Right lobe of liver (tissue), 6 donors: ENCODE measurements at places on chromosomes 2 and 18. TPM values are rescaled to one million over a fixed set of nuclear protein-coding genes. Genes with fewer than 3 reads are reported as not detected.

CTAGE1 gene
- not detected for total RNA-seq

MYO7B gene
- total RNA-seq = 2.7 TPM

DNA sequence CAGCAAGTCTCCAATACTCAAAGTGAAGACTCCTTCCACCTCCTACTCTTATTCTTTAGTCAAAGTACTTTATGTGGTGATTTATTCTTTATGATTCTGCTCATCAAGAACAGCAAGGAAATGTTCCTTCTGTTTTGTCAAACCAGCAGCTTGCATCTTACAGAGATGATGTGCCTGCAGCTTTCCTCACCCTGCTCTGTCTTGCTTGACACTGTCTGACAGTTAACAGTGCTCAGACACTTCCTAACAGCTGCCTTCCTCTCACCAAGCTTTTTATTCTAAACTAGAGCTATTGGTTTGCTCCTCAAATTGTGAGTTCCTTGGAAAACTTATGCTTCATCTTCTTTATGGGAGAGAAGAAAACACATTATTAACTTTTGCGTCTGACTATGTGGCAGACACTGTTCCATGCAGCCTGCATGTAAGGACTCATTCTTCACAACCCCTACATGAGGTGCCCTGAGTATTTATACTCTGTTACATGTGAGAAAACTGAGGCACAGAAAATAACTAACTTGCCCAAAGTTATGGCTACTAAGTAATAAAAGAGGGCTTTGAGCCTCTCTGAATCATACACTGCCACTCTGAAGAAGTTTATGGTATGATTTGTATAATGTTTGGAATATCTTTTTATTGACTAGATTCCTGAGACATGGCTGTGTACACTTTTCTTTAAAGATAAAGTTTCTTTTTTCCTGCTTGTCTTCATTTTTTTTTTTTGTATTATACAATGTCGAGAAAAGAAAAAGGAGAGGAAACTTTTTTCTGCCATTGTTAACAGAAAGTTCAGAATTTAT, 723.3 kb upstream of the DDX18 start:
- no peak for DNase-seq
- H3K27me3 ChIP-seq = no peaks in the 10 kb centered on the region
- H3K4me1 ChIP-seq = no peaks in the 10 kb centered on the region
- H3K36me3 ChIP-seq = no peaks in the 10 kb centered on the region

DNA sequence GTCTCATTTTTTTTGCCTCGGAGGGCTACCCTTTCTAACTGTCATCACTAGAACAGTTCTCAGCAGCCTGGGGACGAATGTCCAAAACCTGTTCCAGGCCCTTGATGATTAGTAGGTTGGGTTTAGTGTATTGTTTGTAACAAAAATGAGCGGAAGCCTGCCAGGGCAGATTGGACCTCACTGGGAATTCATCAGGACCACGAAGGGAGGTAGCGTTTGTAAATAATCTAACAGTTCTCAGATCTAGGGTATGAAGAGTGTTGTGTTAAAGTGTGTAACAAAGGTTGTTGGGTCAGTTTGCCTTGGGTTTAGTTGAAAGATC, 799 bp downstream of the CEP68 start:
- peaks cover 7% of the 10 kb centered on the region for H3K4me1 ChIP-seq
- DNase-seq = no peak

DNA sequence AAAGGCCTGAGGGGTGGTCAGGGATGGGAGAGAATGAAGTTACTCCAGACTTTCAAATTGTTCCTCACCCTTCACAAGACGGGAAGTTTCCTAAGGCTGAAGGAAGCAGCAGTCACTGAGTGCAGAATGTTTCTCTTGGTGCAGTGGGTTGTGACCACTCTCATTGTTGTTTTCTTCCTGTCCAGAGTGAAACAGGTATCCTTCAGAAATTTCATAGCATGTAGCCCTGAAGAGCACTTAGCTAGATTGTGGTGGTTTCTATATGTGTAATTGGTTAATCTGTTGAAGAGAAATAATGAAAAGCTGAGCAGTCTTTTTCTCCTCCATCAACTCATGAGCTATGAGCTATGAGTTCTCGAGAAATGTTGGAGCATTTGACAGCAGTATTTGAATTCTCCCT, 96.8 kb downstream of the GPD2 start:
- H3K27me3 ChIP-seq = no peaks in the 10 kb centered on the region
- no peak overlapping the region for H3K27ac ChIP-seq
- no peak overlapping the region for H3K4me3 ChIP-seq
- no peak for DNase-seq
- H3K36me3 ChIP-seq = no peaks in the 10 kb centered on the region
- no peaks in the 10 kb centered on the region for H3K4me1 ChIP-seq

GRCh38 chr2:79447463-79447862, 65.4 kb upstream of the CTNNA2 start:
- no peaks in the 10 kb centered on the region for H3K36me3 ChIP-seq
- DNase-seq = no peak
- H3K4me1 ChIP-seq = no peaks in the 10 kb centered on the region

DNA sequence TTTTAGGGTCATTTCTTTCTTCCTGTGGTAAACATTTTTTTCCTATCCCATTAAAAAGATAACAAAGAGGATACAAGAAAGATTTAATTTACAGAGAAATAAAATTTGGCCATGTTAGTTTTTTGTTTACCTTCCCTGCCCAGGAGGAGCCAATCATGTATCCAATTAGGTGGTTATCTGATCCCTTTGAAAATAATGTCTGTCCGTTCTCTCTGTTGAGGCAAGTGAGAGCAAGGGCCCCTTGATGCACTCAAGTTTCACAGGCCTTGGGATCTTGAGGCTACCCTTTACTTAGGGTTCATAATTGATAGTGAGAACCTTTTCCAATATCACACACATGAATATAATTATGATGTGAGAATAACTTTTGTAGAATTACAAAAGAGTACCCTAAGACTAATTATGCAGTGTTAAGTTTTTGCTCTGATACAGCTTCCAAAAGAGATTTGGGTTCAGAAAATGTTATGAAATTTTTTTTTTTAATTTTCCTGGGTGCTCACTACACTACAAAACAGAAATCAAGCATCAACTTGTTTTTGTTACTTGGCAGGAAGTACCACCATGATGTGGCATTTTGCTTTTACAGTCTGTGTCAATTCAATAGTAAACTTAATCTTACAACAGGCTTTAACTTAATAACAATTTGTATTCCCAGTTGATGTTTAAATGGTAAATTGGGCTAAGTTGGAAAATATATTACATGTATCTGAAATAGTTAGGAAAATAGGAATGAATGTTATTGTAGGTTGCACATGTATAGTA, 42.0 kb downstream of the AFTPH start:
- H3K4me1 ChIP-seq = peaks cover 8% of the 10 kb centered on the region
- no peaks in the 10 kb centered on the region for H3K27me3 ChIP-seq
- no peak overlapping the region for H3K27ac ChIP-seq
- no peak for DNase-seq
- H3K4me3 ChIP-seq = no peak overlapping the region
- no peaks in the 10 kb centered on the region for H3K36me3 ChIP-seq

TEX44 gene
- total RNA-seq = not detected

DNA sequence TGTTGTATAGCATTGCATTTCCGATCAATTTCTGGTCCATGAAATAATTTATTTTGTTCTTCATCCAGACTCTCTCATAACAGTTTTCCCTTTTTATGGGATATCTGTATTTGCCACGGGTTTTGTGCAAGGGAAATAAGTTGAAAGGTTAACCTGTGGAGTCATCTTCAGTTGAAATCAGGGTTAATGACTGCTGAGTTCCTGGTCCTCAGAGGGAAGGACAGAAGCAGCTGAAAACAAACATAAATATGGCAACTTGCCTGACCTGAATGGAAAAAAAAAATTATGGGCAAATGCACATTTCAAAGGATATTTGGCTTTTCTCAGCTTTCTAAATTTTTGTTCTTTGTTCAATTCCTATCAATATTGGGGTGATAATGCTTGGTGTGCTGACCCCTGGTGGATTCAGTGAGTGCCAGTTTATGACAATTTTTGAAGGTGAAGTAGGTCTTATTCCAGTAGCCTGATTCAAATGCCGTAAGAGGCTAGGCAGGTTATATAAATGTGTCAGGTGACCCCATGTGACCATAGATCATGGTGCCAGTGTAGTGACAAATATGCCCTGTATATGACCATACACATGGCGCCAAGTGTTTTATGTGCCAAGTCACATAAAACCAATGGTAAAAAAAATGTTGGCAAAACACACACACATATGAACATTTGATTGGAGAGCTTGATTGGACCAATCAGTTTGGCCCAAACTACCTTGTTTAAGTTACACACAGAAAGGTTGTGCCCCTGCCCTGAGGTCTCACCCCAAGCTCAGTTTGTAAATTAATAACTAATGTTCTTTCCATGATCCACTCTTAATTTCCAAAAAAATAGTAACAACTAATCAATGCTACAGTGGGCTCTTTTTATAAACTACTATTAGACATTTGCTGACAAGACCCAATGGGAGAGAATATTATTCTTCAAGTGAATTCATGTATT, 47.6 kb upstream of the FAM124B start:
- no peaks in the 10 kb centered on the region for H3K36me3 ChIP-seq
- H3K27me3 ChIP-seq = no peaks in the 10 kb centered on the region
- peak; percentile 81 for DNase-seq
- H3K4me3 ChIP-seq = no peak overlapping the region
- H3K4me1 ChIP-seq = peaks cover 10% of the 10 kb centered on the region

GRCh38 chr2:148557844-148558436, 86.6 kb upstream of the EPC2 start:
- no peaks in the 10 kb centered on the region for H3K4me1 ChIP-seq
- no peaks in the 10 kb centered on the region for H3K36me3 ChIP-seq
- no peak overlapping the region for H3K4me3 ChIP-seq

- no peak overlapping the region for H3K27ac ChIP-seq
- H3K27me3 ChIP-seq = no peaks in the 10 kb centered on the region
- H3K4me1 ChIP-seq = peaks cover 5% of the 10 kb centered on the region
- DNase-seq = no peak
Measured at GRCh38 chr2:216830346-216830745, 29.5 kb downstream of the TNP1 start.
